8988T (cell line): ENCODE measurements at places on chromosomes 2 and 18.
A peak's percentile ranks its signal among the peaks of the same experiment; 100 is the strongest.

DNA sequence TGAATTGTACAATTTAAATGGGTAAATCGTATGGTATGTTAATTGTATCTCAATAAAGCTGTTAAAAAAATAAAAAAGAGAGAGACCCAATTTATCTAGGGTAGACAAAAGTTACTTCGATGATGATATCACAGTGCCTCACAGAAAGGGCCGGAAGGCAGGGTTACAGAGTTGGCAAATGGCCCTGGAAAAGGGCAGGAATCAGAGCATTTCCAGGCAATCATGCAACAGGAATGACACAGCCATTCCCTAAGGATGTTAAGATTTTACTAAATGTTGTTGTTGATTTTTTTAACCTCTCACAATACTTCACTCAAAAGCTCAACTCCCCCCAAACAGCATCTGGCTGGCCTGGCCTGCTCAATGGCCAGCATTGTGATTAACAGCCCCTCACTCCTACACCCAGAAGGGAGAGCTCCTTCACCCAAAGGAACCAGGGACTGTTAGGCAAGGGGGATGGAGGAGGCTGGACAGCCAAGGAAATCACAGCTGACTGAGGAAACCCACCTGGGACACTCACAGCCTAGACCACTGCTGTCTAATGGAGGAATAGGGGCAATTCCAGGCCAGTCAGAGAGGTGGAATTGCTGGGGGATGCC lies 7.7 kb upstream of the SP100 start:
- no peak for DNase-seq

DNA sequence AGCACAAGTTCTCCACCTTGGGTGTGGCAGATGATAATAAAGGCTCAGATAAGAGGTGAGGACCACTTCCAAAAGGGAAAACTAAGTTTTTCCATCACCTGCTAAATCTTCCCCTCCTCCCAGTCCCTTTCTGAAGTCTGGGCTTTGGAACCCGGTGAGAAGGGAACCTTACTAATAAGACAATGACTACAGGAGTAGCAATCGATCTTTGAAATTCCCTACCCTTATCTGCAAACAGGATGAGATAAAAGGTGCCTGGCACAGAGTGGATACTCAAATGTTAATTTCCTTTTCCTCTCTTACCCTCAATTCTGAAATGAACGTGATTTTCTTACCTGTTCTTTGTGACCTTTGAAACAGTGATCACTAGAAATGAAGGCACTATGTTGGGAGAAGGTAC lies 69.7 kb upstream of the NARS1 start:
- DNase-seq: no peak

DNA sequence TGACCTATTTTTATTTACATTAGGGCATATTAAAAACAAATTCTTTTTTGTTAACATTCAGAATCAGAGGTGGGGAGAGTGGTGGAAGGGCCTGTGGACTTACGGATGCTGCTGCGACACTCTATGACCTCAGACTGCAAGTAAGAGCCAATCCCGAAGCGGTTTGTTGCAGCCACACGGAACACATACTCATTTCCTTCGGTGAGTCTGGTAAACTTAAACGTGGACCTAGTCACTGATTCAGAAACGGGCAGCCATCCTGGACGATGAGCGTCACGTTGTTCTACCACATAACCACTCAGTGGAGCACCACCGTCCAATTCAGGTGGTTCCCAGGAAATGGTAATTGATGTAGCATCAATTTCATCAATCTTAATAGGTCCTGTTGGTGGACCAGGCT lies 61.9 kb downstream of the PLEKHA3 start:
- no peak for DNase-seq

GRCh38 chr2:106759966-106760365 lies 126.0 kb downstream of the ST6GAL2 start:
- DNase-seq: no peak

DNA sequence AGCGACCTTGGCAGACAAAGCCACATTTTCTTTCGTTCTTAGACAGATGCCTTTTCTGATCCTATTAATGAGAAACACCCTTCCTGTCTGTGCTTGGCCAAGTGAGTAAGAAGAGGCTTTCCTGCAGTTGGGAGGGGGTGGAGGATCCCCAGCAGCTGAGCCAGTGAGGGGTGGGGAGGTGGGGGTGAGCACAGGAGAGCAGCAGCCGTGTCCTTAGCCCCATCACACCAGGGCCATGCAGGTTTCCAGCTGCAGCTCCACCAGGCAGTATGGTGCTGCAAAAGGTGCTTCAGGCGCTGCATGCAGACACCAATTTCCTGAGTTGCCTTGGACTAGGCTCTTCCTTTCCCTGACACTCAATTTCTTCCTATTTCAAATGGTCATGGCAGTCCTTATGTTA lies 123.3 kb upstream of the SIX2 start:
- DNase-seq: no peak

DNA sequence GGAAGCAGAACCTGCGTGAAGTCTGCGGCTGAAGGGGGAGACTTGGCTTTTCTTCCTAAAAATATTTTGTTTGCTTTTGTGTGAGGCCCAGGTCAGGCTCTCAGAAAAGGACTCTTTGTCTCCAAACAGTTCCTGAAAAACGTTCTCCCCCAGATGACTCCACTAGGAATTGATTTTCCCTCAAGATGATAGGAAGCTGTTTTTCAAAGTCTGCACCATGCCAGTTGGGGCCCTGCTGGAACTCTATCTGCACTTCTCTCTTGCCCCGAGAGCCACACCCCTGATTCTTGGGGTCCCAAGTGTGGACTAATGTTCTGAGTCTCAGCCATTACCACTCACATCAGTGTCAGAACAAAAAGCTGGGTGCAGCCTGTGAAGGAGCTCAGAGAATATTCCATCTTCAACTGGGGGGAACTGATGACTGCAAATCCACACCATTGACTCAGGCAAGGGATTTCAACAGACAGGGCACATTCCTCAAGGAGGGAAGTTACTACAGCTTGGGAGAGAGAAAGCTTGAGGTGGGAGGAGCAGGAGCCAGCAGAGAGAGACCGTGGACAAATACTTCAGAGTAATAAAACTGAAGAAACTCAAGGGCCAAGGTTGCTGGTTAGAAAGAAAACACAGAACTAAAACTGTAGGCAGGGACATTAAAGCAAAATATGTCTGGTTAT lies 768.3 kb downstream of the RNF144A start:
- DNase-seq: no peak

- DNase-seq: no peak
Observed at GRCh38 chr2:8357738-8358518, 323.9 kb upstream of the ID2 start.

- DNase-seq: no peak
Observed at GRCh38 chr18:11512096-11513025, 97.0 kb upstream of the SLC35G4 start.

GRCh38 chr2:233700028-233700635 lies 7.4 kb downstream of the UGT1A6 start:
- no peak for DNase-seq

DNA sequence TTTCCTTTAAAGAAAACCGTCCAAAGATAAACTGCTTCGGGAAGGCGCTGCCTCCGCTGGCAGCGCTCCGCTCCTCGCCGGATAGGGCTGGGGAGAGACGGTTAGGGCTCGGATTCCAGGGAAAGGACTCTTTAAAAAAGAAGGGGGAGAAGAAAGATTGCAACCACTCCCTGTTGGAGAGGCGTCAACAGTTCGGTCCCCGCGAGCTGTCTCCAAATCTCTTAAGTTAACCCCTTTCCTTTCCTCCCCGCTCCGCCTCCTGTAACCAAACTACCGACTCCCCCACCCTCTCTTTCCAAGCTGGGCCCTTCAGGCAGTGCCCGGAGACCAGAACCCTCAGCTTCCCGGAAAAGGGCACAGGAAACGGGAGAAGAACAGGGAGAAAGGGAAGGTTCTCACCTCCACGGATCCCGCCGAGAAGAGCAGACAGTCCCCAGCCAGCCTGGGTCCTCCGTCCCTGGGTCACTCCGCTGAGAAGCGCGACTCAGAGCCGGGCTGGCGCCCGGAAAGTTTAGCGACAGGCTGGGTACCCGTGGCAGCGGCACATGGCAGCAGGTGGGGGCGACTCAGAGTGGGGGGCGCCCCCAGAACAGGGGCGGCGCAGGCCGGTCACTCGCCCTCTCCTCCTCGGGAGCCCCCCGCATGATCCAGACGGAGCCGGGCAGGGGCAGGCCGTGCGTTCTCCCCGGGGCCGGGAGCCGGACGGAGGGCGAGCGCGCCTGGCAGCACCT lies 675 bp downstream of the FZD5 start:
- peak; percentile 71 for DNase-seq

DNA sequence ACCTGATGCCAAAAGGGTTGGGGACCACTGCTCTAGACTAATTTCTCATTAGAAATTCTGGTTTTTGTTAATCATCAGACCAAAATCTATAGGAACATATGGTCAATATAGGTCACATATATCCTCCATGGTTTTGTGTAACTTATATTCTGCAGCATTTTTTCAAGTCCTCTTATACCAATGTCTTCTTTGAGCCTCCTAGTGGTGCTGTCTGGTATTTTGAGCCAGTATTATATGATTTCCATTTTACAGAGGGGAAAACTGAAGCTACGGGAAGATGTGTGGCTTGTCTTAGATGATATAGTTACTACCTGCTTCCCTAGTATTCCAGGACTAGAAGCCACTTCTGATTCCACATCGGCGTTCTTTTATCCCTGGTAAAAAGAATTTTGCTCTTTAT lies 13.8 kb downstream of the MAPK4 start:
- no peak for DNase-seq

GRCh38 chr2:235723811-235724465 lies 230.1 kb downstream of the AGAP1 start:
- no peak for DNase-seq

GRCh38 chr2:174158003-174158402 lies 90.3 kb downstream of the OLA1 start:
- DNase-seq: no peak

DNA sequence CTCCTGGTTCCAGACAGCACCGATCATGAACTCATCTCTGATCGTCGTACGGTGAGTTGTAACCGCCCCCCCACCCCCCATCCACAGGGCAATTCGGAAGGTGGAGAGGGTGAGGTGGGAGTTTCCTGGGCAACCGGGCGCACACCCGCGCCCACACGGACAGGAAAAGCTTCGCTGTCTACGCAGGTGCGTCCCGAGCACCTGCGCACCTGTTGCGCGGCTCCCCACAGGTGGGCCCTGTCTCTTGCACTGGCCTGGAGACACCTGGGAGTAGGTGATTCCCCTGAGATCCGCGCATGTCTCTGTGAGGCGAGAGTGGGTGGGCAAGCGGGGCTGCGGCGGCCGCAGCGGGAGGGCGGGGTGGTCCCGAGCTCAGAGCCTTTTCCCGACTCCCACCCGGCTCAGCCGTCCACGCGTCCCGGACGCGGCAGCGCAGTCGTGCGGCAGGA lies 459 bp upstream of the ATP6V1C2 start:
- DNase-seq: no peak

DNA sequence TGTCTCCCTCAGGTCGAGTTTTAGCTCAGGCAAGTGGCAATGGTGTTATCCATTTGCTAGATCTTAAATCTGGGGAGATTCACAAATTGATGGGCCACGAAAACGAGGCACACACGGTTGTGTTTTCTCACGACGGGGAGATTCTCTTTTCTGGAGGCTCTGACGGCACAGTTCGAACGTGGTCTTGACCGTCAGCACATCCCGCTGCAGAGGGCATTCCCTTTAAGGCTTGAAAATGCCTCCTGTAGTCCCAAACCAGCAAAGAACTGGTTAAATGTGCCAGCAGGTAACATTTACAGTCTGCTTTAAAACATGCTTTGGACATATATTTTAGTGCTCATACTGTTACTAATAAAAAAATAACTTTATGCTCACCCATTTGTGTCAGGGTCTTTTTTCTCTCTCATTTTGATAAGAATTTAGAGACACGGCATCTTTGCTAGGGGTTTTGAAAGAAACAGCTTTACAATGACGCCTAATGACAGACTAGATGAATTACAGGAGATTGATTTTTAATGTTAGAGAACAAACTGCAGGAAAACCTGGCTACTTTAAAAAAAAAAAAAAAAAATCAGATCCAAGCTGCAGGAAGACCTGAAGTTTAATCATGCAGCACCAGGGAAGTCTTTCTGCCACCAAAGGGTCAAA lies 602 bp upstream of the VWC2L start:
- DNase-seq: no peak
